ENCODE measurements at places on chromosomes 4 and X.

DNA sequence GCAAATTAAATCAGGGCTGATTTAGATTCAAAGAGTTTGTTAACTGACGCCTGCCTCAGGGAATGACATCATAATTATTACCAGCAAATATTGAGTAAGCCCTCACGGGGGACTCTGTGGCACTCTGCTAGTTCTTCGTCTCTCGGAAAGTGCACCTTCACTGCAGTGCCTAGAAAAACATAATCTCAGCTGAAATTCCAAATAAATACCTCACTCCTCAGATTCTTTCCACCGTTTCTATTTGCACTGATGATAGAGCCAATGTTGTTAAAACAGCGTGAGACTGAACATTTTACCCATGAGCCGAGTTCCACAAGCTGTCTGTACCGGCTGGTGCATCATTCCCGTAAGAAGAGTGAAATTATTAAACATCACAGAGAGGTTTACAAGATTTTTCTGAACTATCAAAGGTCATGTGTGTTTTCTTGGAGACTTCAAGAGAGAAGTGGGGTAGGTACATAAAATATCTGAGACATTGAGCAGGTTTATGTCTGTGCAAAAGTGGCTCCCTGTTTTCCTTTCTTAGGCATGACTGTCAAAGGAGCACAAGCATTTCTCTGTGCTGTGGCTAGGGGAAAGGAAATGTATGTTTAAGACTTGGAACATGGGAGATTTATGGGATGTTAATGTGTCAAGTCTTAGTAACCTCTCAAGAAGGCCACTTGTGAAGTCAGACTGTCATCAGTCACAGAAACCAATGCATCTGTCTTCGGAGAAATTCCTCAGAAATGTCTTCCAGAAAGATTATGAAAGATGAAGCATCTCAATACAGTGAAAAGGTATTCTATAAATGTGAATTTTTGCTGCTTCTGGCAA, 119.6 kb downstream of the CBLL2 start:
- no peak for DNase-seq

- DNase-seq, result no peak
These were observed 57.4 kb downstream of the CCSER1 start for GRCh38 chr4:90184560-90184959.

GRCh38 chr4:161573836-161574235, 590.0 kb downstream of the FSTL5 start:
- DNase-seq, result no peak

DNA sequence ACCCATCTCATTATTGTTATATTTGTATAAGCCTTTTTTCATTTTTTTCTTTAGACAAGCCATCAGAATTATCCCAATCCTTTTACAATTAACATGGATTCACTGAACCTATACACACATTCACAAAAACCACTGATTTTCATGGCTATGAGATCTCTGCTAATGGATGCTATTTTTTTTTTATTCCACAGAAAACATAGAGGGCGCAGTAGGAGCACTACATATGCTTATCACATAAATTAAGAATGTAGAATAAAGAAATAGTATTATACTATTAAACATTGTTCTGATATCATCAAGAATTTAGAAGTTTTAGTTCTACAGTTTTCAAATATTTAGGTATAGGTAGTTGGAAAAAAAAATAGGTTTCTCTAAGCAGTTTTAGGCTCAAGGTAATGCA, 1477.4 kb downstream of the ARAP2 start:
- no peak for DNase-seq

GRCh38 chr4:98672583-98673287, 14.3 kb upstream of the TSPAN5 start:
- DNase-seq, result no peak

- DNase-seq, result no peak
These were observed 39.8 kb upstream of the MID1 start for GRCh38 chrX:10660171-10660570.

- DNase-seq, result no peak
These were observed 58.9 kb upstream of the FAM9C start for GRCh38 chrX:13103188-13103913.

- no peak for DNase-seq
These were observed 92.7 kb upstream of the NDST3 start for GRCh38 chr4:117941611-117942010.

DNA sequence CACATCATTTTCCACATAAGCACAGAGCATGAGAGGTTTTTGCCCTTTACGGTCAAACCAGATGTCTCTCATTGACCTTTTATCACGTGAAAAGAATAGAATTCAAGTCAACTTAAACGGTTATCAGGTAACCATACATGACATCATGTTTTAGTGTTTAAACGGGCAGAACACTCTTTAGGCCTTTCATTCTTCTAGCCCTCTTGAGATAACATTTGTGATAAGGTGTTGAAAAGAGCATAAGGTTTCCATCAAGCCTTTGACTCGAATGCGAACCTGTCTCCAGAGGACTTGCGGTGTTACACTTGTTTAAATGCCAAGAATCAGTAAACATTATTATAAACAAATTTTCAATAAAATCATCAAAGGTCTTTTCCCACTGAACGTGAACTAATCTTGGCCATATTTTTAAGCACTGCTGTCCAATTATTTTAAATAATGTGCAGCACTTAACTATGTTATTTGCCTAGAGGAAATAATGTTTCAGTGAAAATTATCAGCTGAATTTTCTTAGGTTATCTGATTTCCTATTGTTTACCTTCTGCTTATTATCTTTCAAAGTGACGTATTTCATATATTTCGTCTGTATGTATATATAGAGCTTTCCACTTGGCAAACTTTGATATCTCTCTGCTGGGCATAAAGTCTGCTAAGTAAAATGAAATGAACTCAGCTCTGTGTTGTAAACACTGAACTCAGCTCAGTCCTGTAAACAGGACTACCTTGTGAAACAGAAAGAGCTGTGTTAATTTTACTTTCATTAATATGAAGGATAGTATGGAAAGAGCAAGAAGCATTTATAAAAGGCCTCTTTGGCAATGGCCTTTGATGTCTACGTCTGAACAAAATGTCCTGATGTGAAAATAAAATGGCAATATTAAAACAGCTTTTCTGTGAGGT, 33.3 kb downstream of the TENM3 start:
- DNase-seq, result no peak

DNA sequence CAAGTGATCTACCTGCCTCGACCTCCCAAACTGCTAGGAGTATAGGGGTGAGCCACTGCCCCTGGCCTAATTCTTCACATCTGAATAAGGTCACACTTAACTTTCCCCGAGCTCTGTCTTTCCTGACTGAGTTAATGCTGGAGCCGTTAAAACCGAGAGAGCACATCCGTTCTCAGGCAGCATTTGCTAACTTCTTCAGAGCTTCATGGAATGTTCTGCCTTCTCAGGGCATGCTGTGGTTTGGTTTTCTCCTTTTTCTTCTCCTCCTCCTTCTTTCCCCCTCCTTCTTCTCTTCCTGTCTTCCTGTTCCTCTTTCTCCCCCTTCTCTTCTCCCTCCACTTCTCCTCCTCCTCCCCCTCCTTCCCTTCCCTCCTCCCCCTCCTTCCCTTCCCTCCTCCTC, 119.9 kb downstream of the ASMT start:
- DNase-seq, result no peak

GRCh38 chr4:13541720-13542576, 2.4 kb downstream of the NKX3-2 start:
- no peak for DNase-seq

DNA sequence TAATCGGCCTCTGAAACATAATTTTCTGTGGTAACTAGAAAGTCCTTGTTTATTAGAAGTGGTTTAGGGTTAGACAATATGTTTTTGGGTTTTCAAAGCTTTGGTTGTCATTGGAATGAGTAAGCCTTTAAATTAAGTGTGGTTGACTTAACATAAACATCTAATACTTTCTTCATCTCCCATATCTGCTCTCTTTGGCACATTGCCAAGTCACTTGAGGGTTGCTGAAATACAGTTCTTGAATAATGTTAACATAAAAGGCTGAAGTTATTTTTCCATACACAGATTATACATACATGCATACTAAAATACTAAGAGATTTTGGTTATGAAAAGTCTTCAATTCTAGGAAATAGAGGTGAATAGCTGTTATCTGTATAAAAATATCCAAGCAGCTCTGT, 241.7 kb upstream of the BMP3 start:
- DNase-seq, result no peak

DNA sequence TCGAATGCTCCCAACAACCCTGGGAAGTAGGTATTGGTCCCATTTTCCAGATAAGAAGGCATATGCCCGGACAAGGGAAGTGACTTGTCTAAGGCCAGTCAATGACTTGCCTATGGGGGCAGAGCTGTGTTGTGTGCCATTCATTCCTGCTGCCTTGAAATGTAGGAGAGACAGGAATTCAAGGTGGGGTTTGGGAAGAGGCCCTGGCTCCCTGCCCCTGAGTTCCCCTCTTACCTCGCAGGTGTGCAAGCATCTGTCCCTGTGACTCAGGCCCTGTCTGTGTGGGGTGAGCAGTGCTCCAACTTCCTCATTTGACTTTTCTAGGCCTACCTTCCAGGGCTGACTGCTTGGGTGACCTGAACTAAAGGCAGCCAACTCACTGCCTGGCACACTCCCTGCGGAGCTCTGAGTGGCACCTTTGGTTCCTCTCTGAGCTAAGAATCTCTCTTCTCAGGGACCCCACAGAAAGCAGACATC, 5.1 kb downstream of the EFNB1 start:
- no peak for DNase-seq

DNA sequence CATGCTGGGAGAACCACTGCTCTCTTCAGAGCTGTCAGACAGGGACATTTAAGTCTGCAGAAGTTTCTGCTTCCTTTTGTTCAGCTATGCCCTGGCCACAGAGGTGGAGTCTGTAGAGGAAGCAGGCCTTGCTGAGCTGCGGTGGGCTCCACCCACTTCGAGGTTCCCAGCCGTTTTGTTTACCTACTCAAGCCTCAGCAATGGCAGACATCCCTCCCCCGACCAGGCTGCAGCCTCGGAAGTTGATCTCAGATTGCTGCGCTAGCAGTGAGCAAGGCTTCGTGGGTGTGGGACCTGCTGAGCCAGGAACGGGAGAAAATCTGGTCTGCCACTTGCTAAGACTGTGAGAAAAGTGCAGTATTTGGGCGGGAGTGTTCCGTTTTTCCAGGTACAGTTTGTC, 118.9 kb downstream of the SLC10A6 start:
- no peak for DNase-seq

DNA sequence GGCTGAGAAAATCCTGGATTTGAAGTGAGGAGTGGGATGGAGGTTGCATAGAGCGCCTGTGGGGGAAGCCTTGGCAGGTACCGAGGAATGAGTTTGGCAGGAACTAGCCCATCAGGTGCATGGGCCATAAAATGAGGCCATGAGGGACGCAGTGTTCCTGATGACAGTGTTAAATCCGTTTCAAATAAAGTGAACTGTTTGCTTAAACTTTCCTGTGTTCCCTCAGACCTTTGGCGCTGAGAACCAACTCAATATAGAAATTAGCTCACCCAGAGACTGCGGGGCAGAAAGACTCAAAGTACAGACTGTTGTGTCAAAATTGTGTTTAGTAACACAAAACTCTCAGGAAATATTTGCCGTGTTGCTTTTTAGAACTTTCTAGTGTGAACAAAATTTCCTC, 250.0 kb upstream of the NR3C2 start:
- DNase-seq, result no peak

GRCh38 chr4:139975830-139976272, 178.1 kb downstream of the MAML3 start:
- DNase-seq, result no peak

DNA sequence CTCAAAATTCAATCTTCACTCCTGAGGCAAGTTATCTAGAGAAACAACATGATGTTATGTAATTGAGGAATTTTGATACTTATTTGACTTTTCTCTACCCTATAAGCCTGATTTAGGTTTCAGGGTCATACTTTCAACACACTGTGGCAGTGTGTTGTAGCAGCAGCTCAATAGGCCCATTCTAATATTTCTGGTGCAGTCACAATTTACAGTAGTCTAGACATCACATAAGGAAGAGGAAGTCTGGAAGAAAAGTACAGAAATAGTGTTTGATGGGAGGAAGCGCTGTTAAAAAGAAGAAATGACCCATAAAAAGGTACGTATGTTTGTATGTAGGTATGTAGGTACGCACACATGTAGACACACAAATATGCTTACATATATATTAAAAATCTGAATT, 194.3 kb downstream of the ARHGAP24 start:
- no peak for DNase-seq

DNA sequence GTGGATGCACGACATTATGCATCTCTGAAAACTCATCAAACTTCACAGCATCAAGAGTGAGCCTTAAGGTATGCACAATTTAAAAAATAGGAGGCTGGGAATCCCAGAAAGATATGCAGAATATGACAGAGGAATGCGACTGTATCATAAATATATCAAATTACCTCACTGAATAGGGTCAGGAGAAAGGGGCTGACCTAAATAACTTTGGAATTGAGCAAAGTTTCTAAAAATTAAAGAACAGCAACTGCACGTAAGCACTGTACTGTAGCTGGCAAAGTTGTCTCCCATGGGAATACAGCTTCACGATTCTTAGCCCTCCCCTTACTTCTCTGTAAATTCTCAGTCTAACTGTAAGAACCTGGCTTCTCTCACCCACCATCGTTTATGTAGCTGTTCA, 397.4 kb upstream of the ZFP42 start:
- DNase-seq, result no peak

DNA sequence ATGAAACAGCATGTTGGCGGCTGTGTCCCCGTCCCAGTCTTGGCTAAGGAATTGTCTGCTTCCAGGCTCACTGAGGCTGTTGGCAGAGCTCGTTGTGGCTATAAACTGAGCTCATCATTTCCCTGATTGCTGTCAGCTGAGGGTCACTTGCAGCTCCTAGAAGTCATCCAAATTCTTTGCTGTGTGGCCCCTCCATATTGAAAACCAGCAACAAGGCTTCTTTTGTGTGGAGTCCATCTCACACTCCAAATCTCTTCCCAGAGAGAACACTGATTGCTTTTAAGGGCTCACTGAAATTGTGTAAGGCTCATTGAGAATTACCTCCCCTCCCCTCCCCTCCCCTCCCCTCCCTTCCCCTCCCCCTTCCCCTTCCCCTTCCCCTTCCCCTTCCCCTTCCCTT, 23.3 kb downstream of the TBC1D14 start:
- DNase-seq, result no peak

- no peak for DNase-seq
These were observed 11.5 kb upstream of the RASSF6 start for GRCh38 chr4:73631565-73632226.

DNA sequence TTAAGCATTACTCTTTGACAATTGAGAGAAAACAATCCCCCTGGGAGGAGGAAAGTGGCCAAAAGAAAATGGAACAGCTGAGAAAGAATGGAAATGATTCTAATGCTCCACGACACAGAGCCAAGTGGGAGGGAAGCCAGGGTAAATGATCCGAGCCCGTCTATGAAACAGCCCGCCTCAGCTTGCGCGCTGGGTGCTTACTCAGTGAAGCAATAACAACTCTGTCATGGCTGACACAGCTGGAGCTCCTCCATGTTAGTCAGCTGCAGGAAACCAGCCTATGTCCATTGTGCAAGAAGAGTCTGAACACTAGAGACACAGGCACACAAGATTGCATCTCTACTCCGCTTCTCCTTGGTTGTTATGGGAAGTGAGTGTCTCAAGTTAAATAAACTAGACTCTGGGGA, 19.3 kb downstream of the NOA1 start:
- DNase-seq, result no peak

DNA sequence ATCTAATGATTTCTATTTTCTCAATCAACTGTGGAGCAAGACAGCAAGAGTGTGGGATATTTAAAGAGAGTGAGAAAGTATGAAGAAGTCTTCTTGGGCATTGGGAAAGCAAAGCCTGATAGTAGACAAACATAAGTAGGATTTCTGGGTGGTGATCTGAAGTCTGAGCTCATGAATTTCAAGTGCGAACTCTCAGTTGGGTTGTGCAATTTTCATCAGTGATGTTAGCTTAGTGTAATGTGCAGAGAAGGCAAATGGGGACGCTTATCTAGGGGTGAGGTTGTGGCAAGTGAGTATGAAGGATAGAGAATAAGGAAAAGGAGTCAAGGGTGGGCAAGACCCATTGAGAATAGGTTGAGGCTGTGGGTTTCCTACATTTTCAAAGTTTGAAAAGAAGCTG, 23.7 kb downstream of the VGLL1 start:
- DNase-seq, result no peak

Data from upper lobe of right lung (tissue), 1 donor.